ENCODE measurements at places on chromosomes 4 and X.

DNA sequence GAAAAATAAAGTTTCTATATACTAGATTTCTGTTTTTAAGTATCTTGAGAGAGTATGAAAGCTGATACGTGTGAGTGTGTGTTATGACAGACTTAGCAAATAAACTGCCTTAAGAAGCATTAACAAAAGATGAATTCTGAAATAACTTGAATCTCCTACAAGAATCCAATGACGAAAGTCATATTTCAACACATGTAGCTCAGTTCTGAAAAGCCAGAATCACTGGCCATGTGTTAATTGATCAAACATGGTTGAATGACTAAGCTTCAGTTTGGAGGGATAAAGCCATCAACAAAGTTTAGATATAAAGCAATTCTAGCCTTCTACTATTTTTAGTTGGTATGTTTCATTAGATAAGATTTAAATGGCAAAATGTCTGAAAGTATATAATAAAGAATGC is 88.5 kb upstream of the ETNPPL start:
- no peak for DNase-seq

DNA sequence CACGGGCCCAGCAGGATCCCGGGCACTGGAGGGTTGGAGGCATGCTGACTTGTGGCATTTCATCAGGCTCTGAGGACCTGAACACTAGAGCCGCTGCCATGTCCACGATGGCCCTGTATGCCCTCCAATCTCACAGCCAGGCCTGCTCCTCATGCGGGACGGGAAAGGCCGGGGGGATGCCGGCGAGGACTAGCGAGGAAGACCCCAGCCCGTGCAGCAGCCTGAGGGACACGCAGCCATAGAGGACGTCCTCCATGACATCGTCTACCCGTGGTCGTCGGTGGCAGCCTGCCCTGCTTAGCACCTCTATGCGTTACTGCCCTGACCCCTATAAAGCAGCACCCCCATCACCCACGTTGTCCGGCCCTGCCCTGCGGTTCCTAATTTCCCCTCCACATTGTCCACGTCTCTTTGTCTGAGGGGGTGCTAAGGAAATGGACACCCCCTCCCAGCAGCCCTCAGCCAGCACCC is 32.6 kb downstream of the HMX1 start:
- no peak for DNase-seq

DNA sequence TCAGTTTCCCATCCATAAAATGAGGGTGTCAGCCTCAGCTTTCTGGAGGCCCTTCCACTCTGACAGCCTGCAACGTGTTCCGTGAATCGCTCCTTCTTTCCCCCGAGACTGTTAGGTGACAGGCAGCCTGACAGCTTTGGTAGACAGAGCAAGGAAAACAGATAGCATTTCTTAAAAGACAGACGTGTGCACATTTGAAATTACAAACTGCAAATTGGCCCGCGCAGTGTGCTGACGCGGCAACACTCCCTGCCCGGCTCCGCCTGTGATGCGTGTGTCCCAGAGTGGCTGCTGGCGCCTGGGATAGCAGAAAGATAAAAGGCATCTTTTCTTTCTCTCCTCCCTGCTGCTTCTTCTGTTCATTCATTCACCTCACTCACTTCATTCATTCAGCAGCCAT is 245.3 kb downstream of the AFAP1 start:
- no peak for DNase-seq

GRCh38 chr4:94641702-94642560 is 115.8 kb upstream of the BMPR1B start:
- DNase-seq, result no peak

DNA sequence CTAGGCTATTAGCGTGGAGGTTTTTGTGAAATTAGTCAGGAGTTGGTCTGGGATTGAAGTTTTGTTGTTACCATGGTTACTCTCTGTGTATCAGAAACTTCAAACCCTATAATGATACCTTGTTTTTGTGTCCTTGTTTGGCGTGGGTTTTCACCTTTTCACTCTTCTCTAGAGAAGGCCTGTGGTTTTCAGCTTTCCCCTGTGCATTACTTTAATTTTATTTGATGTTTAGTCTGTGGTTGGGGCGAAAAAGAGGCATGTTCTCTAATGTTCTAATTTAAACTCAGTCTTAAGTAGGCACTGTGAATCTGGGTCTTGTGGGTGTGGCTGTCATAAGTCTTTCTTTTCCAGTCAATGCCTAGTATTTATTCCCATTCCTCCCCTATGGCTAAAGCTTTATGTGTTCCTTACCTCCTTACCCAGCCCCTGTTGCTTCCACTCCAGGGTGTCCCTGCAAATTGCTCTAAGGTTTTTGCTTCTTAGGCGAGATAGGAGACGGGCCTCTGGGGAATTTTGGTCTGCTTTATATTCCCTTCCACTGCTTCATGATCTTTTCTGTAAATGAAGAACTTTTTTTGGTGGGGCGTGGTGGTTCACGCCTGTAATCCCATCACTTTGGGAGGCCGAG is 326.3 kb upstream of the ZCCHC13 start:
- DNase-seq, result peak; percentile 10

DNA sequence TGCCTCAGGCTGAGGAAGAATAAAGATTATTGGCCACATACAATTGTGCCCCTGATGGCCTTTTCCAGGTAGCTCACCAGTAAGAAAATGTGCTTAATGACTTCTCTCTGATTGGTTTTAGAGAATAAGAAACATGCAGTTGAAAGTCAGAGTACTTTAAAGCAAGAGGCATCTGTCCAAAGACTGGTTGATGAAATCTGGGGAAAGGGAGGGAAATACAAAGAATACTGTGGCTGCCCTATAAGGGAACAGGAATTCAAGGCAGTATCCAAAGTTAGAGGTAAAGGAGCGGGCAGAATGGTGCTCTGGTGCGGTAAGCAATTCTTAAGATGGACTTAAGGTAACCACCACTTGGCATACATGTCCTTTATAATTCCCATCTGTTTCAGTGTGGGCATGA is 11.4 kb downstream of the PBDC1 start:
- no peak for DNase-seq

GRCh38 chrX:24166078-24166477 is 16.5 kb downstream of the ZFX start:
- DNase-seq, result no peak

DNA sequence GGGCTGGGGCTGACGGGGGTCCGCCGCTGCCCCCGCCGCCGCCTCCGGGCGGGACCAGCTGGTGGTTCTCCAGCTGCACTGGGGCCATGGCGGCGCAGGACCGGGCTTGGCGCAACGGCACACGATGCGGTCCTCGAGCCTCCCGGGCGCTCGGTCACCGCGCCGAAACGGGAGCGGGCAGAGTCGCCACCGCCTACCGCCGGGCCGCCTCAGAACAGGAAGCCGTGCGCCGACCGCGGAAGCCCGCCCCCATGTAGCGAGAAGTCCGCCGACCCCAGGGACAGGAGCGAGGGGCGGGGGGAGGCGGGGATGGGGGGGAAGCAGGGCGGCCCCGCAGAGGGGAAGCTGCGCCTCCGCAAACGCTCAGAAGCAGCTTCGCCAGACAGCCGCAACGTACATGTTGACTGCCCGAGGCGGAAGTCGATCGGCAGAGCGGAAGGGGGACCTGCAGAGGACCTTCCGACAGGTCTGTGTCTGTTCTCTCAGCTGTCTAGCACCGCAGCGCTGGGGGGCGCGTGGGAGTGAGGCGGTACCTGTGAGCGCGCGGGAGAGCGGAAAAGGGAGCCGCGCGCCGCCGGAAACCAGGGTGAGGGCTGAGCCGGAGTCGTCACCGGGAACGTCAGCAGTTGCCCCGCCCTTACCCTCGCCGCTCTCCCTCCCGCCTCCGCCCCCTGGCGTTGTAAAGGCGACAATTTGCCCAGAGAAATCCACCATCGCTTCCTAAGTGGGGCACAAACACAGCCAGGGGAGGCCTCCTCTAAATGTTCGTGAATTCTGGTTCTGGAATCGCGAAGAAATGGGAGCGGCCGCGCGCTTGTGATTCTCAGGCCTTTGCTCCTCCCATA is at the start of gene MED14:
MED14 (minus strand) TSS at position 218 of the 845 bp plus-strand sequence; CDS start at position 88, 130 bp downstream.
- DNase-seq, result peak; percentile 95

DNA sequence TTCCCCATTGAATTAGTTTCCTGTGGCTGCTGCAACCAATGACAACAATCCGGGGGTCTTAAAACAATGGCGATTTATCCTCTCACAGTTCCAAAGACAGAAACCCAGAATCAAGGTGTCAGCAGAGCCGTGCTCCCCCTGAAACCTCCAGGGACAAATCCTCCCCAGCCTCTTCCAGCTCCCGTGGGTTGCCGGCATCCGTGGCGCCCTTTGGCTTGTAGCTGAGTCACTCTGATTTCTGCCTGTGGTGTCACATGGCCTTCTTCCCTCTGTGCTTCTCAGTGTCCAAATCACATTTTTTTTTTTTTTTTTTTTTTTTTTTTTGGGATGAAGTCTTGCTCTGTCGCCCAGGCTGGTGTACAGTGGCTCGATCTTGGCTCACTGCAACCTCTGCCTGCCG is 64.5 kb upstream of the STX18 start:
- no peak for DNase-seq

- no peak for DNase-seq
These were observed 12.5 kb upstream of the MSX1 start for GRCh38 chr4:4847011-4847410.

DNA sequence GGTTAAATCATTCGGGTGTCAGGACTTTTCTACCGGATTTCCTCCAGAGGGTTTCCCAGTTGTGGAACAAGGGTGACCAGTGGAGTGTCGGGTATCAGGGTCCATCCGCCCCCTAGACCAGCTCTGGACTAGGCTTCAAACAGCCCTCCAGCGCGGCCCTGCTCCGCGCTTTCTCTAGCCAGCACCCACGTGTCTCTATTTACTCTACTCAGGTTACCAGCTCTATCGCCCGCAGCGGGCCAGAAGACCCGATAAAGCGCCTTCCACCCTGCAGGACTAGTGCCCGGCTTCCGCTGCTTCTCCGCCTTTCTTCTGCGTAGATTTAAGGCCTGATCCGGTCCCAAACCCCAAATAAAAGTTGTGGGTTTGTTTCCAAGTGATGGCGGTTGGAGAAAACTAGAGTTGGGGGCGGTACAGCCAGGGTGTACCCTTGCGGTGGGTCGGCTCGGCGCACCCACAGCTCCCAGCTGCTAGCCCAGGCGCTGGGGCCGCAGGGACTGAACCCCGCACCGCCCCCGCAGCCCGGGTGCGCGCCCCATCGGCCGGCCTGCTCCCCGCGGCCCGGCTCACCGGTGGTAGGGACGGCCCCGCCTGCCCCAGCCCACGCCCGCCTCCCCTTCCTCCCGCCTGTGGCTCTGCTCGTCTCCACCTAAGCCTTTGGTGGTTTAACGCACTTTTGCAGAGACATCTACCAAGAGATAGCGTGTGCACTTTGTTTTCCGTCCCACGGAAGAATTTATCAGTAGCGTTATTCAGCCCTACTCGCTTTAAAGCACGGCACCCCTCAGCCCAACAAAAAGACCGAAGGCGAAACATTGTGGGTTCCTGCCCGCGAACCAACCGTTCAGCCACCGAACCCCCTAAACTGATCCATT is 2.1 kb downstream of the LEF1 start:
- DNase-seq, result no peak

- DNase-seq, result no peak
These were observed 99.5 kb downstream of the FBXW7 start for GRCh38 chr4:152436384-152436783.

DNA sequence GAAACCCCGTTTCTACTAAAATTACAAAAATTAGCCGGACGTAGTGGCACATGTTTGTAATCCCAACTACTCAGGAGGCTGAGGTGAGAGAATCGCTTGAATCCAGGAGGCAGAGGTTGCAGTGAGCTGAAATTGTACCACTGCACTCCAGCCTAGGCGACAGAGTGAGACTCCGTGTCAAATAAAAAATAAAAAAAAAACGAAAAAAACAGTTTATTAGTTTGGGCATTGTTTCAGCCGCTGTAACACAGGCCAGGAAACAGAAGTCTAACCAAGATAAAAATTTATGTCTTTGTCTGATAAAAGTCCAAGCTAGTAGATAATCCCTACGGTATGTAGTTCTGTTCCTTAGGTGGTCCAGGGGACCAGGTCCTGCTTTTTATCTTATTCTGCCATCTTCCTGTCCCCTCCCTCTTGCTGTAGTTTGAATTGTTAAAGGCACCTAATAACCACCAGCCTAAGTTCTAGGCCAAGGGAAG is 21.4 kb downstream of the USO1 start:
- DNase-seq, result no peak

GRCh38 chrX:123513585-123514278 is 219.1 kb downstream of the THOC2 start:
- DNase-seq, result no peak

- DNase-seq, result no peak
These were observed 34.1 kb downstream of the GPAT3 start for GRCh38 chr4:83569987-83570386.

GRCh38 chrX:132367984-132368383 is 120.9 kb downstream of the MBNL3 start:
- DNase-seq, result no peak

DNA sequence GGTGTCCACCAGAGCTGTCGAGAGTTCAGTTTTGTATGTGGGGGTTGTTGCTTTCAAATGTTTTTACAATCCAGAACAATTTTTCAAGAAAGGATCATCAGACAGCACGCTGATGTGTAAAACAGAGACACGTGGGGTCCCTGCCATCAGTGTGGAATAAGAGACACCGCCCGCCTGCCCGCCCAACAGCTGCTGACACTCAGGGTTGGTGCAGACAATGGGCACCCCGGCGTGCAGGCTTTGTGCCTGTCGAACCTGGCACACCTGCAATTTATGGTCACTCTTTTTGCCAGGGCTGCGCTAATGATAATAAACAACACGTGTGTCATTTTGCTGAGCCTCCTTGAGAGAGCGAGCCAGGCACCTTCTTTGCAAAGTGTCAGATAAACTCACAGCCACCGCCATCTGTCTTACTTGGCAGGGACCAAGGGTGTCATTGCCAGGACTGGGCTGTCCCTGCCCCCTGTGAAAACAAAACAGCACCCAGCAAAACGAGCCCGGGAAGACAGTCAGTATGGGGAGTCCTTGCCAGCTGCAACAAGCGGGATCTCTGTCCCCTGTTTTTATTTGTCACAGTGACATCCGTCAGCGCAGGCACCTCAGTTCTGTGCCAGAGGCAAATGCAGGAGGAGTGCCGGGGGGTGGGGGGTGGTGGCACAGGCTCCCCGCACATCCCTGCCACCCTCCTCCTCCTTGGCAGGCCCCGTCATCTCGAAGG is 69.1 kb downstream of the PSAPL1 start:
- no peak for DNase-seq

DNA sequence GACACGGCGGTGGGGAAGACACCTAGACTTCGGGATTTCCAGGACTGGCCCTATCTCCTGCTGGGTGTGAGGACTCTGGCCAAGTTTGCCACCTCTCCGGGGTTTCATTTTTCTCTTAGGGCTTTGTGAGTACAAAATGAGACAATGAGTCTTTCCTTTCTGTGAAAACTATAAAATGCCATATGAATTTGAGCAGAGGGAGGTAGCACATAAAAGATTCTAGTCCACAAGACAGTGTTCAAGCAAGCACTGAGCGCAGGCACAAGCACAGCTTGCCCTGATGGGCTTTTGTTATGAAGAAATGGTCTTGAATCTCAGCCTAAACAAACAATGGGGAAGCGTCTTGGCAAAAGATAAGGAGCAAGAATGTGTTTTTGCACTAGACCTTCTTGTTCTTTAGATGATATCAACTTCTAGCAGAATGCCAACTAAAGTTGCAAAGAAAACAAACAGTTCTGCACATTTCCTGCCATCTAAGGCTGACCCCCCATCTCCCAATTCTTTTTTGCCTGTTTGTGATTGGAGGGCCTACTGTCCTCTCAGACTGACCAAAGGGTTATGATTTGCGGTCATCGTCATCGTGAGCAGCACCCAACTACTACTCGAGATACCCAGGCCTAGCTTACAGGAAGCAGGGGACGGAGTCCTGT is 73.0 kb upstream of the ZNF518B start:
- DNase-seq, result no peak

- no peak for DNase-seq
These were observed 228.2 kb downstream of the PCDH10 start for GRCh38 chr4:133377286-133377685.
